Stimulated activated CD4-positive, alpha-beta T cell treated with anti-CD3 and anti-CD28 coated beads, Interleukin-4, amount 100 ng/mL, for 4 hours (primary cell): ENCODE measurements at places on chromosomes 6 and 20.

DNA sequence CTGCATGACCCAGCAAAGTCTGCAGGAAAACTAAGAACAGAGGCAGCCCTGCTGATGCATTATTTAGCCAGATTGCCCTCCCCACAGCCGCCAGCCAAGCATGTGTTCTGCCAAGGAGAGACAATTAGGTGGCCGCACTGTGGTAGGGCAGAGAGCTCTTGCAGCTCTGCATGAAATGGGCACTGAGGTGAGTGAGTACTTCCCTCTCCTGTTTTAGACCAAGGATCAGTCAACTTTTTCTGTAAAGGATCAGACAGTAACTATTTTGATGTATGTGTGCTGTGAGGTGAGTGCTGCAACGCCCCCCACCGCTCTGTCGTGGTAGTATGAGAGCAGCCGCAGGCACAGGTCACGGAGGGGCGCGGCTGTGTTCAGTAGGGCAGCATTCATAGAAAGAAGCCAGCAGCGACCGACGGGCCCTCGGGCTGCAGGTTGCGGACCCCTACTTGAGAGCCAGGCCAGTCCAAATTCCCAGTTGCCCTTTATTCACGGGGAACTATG is 23.8 kb upstream of the FAM50B start:
- no peak for DNase-seq

GRCh38 chr6:35083507-35083906 is 57.6 kb downstream of the TCP11 start:
- no peak for DNase-seq

GRCh38 chr6:15885624-15886023 is 222.8 kb upstream of the DTNBP1 start:
- no peak for DNase-seq

- DNase-seq = no peak
These were observed 52.8 kb upstream of the BMP6 start for GRCh38 chr6:7673063-7673536.

DNA sequence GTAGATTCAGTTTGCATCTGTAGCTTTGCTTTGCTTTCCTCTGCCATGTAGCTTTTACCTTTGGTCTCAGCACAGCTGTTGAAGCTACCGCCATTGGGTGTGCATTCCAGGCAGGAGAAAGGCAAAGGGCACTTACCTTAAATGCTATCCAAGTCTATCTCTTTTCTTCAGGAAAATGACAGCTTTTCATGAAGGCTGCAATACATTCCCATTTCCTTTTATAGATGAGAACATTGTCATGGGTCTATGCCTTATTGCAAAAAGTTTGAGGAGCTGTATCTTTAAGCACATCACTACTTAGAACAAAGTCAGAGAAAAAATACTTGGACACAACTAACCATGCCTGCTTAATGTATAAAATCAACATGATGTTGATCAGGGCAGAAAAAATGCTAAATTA is 266.8 kb downstream of the DOK5 start:
- no peak for DNase-seq

DNA sequence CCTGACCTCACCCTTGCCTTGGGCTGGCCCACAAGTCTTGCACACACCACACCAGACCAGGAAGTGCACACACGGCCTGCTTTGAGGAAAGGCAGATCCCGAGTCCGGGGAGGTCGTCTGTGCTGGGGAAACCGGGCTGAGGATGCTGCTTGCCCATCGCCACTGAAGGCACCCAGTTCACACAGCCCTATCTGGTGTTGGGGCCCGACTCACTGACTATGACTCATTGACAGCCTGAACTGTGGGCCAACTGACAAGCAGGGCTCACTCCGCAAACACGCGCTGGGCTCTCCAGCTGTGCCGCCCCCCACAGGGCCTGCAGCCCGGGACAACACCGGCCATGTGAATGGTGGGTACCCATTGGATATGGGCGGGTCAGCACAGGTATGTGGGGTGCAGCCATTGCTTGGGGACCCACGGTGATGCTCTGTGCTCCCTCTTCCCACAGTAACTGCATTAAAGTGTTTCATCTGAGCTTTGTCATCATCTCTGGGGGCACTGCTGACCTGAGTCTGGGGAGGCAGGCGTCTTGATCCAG is 1.6 kb downstream of the SAMD10 start:
- DNase-seq = peak; percentile 48

- no peak for DNase-seq
These were observed 85.3 kb downstream of the NKAIN2 start for GRCh38 chr6:123888771-123889513.

GRCh38 chr20:3890999-3891929 is 2.1 kb downstream of the PANK2 start:
- no peak for DNase-seq

GRCh38 chr6:126657561-126658175 is 317.8 kb downstream of the CENPW start:
- DNase-seq = no peak

GRCh38 chr6:5869261-5869660 is 137.5 kb downstream of the NRN1 start:
- DNase-seq = no peak

- no peak for DNase-seq
These were observed 3.9 kb upstream of the SYS1 start for GRCh38 chr20:45359069-45359405.

DNA sequence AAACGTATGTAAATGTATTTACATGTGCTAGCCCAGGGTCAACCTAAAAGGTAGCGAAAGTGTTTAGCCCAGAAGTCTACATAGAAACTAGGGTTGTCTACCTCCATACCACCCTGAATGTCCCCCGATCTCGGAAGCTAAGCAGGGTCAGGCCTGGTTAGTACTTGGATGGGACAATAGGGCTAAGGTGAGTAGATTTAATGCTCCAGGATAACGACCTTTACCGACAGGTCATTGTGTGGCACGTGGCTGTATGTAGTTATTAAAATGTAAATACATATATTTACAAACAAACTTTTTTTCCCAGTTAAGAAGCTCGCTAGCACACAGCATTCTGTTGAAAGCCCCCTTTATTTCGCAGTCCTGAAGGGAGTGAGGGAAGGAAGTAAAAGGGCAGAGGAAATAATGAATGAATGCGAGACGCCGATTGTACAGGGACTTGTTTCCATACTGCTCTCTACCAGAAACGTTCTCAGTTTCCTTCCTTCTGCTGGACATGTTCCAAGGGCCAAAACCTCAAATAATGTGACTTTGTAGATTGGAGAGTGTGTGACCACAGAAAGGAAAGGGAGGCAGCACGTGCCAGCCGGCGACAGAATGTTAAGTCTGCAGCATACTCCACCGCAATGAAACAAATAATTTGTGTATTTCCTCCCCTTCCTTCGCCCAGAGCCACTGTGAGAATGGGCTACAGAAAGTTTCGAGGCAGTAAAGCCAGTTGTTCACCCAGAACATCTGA is 612 bp downstream of the ADAT2 start:
- DNase-seq = peak; percentile 1

- no peak for DNase-seq
These were observed 1.4 kb downstream of the FYN start for GRCh38 chr6:111871725-111872400.

DNA sequence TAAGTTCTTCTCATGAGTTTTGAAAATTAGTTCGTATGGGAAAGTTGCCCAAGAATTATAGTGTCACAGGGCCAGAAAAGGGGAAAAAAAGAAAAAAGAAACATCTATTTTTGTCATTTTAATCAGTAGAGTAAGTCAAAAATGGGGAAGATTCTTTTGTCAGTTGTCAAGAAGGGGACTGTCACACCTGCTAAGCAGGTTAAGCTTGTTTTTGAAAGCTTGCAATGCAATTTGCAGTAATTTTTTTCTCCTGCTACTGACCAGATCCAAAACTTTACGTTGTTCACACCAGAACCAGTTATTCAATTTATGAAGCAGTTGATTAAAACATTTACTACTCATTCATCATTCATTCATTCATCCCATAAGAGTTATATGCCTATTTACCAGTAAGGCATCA is 171.4 kb downstream of the SOX4 start:
- no peak for DNase-seq

GRCh38 chr6:9985481-9985880 is 429.4 kb downstream of the TFAP2A start:
- DNase-seq = no peak

DNA sequence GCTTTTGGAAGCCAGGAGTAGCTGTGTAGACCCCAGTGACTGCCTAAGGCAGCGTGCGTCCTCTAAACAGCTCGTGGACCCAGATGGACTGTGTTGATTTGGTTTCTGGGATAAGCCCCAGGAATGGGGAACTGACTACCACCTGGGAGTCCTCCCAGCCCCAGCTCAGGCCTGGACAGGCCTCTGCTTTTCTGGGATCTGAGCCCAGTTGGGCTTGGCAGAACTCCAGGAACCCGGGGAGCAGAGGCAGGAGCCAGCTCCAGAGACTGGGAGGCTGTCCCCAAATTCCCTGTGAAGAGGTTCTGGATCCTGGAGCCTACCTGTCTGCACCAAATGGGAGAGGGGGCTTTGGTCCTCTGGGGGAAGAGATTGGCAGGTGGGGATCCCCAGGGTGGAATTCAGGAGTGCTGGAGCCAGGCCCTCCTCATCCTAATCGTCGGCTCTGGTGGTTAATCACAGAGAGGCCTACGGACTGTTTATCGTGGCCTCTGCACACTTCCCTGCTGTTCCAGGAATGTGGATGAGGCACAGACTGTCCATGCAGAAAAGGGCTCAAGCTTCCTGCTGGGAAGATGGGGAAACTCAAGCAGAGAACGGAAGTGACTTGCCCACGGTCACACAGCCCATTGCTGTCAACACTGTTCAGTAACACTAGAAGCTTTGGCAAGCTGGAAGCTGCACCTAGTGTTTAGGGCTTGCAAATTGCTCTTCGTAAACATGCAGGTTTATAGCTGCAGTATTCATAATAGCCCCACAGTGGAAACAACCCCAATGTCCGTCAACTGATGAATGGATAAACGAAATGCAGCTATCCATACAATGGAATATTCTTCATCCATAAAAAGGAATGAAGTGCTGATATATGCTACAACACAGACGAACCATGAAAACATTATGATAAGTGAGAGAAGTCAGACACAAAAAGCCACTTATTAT is 100.6 kb downstream of the KCNB1 start:
- DNase-seq = no peak

- DNase-seq = no peak
These were observed 172.2 kb downstream of the AIG1 start for GRCh38 chr6:143232849-143233248.

DNA sequence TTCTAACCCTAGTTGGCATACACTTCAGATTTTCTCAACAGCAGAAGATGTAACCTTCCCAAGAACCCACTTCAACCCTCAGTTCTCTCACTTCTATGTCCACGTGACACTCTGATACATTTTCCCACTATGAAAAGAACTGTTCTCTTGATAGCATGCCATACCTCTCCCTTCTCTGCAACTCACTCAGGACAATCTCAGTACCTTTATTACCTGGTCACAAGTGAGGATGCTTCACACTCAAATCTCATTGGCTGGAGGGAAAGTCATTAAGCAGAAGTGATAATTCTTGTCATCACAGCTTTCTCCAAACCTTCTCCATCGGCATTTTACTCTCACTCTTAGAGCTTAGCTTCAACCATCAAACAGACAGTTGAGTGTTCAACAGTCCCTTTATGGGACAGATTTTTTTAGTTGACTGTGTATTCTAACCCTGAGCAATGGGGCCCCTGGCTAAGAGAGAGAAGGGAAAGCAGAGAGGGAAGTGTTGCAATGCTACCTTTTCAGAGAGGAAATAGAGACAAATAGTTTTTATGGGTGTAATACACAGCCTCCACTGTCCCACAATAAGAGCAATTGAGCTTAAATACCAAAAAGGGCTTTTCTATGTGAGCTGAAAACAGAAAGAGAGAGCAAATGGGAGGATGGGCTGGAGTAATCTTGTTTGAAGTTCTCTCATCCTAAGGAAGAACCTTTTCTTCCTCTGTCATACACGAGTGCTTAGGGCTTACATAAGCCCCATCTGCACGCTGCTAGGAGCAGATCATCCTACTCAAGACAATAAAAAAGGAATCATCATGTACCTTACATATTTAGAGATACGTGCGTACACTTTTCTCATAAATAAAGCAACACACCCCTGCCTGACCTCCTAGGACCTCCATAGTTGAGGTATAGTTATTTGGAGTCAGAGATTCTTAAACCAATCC is 16.0 kb downstream of the HLA-DPA1 start:
- no peak for DNase-seq

GRCh38 chr6:82511546-82511945 is 147.9 kb downstream of the TPBG start:
- no peak for DNase-seq

- DNase-seq = no peak
These were observed 559.5 kb upstream of the MMS22L start for GRCh38 chr6:97842521-97842920.

GRCh38 chr6:136063096-136063495 is 187.0 kb downstream of the MTFR2 start:
- no peak for DNase-seq

- DNase-seq = no peak
These were observed 98.6 kb upstream of the CLDN20 start for GRCh38 chr6:155165029-155165710.

DNA sequence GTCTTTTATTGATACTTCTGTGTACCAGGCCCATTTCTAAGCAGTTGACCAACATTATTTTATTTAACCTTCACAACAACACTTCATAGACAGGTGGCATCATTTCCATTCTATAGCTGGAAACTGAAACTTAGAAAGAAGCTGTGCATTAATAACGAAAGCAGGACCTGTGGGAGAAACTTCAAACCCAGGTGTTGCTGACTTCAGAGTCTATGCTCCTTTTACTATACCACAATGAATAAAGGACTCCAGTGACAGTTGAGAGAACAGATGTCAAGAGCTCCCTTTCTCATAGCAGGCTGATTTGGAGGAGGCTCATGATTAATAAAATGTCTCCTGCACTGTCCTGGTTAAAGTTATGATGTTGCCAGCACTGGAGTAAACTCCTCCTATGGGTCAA is 56.6 kb upstream of the POU3F2 start:
- no peak for DNase-seq

- no peak for DNase-seq
These were observed 300.4 kb downstream of the KIF16B start for GRCh38 chr20:16272780-16273360.

GRCh38 chr6:75986935-75987334 is 85.5 kb downstream of the IMPG1 start:
- no peak for DNase-seq

GRCh38 chr20:40710603-40711002 is 21.6 kb upstream of the MAFB start:
- no peak for DNase-seq

- DNase-seq = no peak
These were observed 41.5 kb upstream of the ZNFX1 start for GRCh38 chr20:49319208-49319809.

GRCh38 chr6:36075656-36076055 is 48.0 kb downstream of the MAPK14 start:
- no peak for DNase-seq

DNA sequence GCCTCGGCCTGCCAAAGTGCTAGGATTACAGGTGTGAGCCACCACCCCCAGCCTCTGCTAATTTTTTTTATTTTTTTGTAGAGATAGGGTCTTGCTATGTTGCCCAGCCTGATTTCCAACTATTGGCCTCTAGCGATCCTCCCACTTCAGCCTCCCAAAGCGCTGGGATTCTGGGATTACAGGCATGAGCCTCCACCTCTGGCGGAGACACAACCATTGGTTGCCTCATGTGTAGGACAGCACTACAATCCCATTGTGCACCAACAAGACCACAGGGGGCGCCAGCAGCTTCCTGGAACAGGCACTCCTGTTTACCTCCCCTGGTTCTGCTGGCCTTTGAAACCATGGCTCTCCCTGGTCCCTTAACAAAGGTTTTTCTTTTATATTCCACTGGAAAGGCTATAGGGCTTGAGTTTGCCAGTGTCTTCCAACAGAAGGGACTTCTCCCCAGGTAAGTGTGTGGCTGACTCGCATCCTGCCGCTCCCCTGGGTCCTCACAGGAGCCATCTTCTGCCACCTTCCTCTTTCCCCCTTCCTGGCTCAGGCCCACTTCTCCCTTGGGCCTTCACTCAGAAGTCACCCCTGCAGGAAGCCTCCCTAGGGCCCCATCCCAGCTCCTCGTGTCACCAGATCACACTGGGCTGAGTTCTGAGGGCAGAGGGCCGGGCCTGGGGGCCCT is 39.2 kb upstream of the TLDC2 start:
- DNase-seq = peak; percentile 40
